ENCODE measurements at places on chromosomes 6 and 20.

- no peak for DNase-seq
These were observed 13.0 kb downstream of the SLC2A4RG start for GRCh38 chr20:63752411-63753101.

GRCh38 chr20:46568570-46569129 is 18.2 kb upstream of the OCSTAMP start:
- DNase-seq: peak; percentile 89

DNA sequence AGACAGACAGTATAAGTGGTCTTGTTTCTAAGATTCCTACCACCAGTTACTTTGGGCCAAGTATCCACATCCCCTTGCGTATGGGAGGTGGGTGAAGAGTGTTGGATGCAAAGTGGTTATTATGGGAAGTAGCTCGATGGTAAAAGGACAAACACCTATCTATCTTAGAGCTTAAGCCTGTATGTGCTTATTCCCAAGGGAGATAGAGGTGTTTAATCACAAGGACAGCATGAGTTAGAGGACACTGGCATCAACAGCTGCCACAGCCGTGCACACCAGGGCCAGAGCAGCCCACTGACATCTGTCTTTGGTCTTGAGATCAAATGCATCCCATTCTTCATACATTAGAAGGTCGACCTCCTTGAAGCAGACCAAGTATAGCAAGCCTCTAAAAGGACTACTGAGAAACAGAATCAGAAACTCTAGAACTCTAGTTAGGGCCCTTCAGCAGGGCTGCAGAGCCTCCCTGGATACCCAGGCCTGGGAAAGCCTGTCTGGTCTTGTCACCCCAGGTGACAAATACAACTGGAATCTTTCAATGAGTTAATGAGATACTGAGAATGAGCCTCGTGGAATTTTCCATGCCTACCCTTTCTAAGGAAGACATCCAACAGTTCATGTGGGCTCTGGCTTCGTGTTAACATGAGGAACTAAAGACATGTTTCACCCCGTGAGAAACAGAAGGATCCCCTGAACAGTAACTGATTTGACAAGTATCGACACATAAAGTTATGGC is 28.7 kb downstream of the TXNDC5 start:
- DNase-seq: no peak

DNA sequence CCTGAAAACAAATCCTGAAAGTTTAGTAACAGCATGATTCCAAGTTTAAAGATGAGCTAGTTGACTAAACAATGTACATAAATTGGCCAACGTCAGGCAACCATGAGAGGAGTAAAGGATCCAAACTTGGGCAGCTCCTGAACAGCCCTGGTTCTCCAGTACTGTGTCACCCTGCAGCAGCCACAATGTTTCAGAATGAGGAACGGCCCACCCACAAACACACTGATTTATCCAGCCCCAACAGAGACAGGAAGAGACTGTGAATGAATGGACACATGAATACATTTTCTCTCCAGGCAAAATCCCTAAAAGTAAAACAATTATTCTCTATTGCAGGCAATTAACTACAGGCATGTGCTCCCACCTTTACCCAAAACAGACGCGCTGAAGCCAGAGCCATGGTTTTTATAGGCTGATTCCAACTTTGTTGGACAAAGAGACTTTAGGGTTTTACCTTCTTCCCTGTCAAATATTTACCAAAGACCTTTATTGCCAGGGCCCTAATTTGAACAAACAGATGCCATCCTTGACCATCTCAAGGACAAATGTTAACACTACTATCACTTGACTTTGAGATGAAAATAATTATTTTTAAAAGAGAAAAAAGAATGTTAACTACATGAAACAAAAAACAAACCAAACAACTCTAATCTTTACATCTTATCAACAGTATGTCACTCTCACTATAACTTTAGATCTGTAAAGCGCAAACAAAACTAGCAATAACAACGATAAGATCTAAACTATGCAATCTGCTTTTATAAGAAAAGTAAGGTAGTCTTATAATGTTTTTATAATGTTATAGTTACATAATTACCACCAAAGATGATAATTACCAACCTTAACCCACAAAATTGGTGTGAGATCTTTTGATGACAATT is 22.9 kb downstream of the CNKSR3 start:
- DNase-seq: no peak

- no peak for DNase-seq
These were observed 528.1 kb downstream of the CDH26 start for GRCh38 chr20:60486315-60486714.

Data from C1 segment of cervical spinal cord (tissue), 14 donors.